Activated naive CD8-positive, alpha-beta T cell treated with anti-CD3 and anti-CD28 coated beads, Interleukin-2, amount 10 ng/mL, durations not matched to agents 7 days and 5 days (primary cell): ENCODE measurements at places on chromosomes 7 and 10. TPM values are rescaled to one million over a fixed set of nuclear protein-coding genes. Genes with fewer than 3 reads are reported as not detected.

DNA sequence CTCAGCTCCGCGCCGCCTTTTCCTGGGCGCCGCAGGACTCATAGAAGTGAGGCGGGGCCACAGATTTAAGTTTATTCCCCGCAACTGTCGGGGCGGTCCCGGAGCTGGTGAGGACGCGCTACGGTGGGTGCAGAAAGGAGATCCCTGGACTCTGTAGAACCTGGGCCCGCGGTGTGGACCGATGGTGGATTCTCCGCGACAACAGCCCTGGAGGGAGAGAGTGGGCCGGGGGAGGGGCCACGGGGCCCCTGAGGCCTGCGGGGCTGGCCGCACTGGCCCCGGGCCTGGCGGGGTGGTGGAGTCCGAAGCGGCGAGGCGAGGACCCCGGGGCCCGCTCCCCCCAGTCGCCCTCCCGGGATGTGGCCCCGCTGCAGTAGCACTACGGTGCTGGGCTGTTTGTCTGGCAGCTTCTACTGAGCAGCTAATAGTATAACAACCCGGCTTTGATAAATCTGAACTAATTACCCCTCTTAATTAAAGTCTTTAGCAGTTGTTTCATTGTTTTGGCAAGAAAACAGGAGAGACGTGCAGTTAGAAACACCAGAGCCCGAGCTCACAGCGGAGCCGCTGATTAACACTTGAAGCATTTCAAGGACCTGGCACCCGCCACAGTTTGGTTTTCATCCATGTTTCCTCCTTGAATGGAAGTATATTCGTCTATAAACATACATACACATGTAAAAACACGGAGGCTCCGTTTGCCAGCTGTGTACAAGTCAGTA, 4.2 kb downstream of the FEZF1 start:
- no peak for DNase-seq
- H3K27ac ChIP-seq = no peak overlapping the region
- no peaks in the 10 kb centered on the region for H3K36me3 ChIP-seq
- H3K27me3 ChIP-seq = peaks cover 68% of the 10 kb centered on the region
- no peak overlapping the region for H3K4me3 ChIP-seq
- H3K4me1 ChIP-seq = no peaks in the 10 kb centered on the region

DNA sequence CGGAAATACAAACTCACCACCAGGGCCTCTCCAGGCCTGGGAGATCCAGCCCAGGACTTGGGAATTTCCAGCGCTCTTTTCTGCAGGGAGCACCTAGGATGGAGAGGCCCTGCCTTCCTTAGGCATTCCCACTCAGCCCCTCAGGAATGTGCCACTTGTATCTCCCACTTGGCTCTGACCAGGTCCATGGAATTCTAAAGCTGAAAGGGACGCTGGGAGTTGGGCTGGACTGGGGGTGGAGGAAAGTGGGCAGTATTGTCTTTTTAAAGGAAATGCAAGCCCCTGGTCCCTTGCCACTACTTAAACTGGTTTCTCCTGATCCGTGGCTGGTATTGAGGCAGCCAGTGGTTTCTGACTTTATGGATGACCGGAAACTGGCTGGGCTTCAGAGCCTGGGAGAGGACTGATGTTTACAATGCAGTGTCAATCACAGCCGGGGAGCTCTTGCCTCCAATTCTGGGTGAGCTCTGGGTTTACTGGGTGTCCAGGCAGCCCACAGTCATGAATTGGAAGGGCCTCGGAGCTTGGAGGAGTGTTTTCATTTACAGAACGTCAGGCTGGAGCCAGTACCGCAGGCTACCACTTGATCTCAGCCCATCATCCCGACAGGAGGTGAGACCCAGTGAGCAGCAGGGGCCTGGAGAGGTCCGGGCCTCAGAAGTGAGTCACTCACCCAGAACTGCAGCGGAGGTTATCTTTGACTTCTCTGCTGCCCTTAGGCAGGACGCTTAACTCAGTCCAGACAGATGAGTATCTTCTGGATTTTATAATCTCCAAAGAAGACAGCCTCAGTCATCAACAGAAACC, 27.3 kb downstream of the AGAP3 start:
- no peaks in the 10 kb centered on the region for H3K36me3 ChIP-seq
- peaks cover 8% of the 10 kb centered on the region for H3K27me3 ChIP-seq
- peaks cover 5% of the 10 kb centered on the region for H3K4me1 ChIP-seq
- H3K27ac ChIP-seq = peak overlapping the region; percentile 45
- no peak for DNase-seq

Gene VWA2
- total RNA-seq = not detected

GRCh38 chr10:11242443-11243387, 225.0 kb downstream of the CELF2 start:
- no peak overlapping the region for H3K4me3 ChIP-seq
- peaks cover 23% of the 10 kb centered on the region for H3K36me3 ChIP-seq
- no peak for DNase-seq
- H3K4me1 ChIP-seq = peaks cover 37% of the 10 kb centered on the region
- H3K27me3 ChIP-seq = no peaks in the 10 kb centered on the region
- H3K27ac ChIP-seq = peak overlapping the region; percentile 71

- H3K4me1 ChIP-seq = peaks cover 8% of the 10 kb centered on the region
- no peaks in the 10 kb centered on the region for H3K27me3 ChIP-seq
- H3K27ac ChIP-seq = no peak overlapping the region
- DNase-seq = no peak
These were observed 28.7 kb downstream of the TMEM106B start for GRCh38 chr7:12239806-12240205.

DNA sequence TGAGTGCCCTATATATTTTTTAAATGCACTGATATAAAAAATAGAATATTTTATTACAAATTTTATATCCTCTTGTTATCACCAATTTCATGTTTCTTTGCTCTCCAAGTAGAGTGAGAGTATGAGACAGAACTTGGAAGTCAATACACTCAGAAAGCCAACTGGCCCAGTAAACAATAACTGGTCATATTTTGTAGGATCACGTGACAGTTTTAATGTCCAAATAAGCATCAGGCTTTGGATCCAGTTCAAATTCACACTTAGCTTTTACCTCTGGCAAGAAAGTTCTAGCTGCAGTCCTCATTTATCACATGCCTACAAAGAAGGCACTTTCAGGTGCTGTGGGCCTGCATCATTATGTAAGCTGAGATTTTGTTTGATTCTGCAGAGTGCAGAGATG, 21.6 kb upstream of the TPK1 start:
- H3K4me1 ChIP-seq = no peaks in the 10 kb centered on the region
- no peak overlapping the region for H3K27ac ChIP-seq
- H3K27me3 ChIP-seq = no peaks in the 10 kb centered on the region
- H3K36me3 ChIP-seq = no peaks in the 10 kb centered on the region
- no peak overlapping the region for H3K4me3 ChIP-seq
- DNase-seq = no peak

GRCh38 chr10:97050205-97050745, 135.5 kb downstream of the SLIT1 start:
- no peak overlapping the region for H3K27ac ChIP-seq
- no peaks in the 10 kb centered on the region for H3K36me3 ChIP-seq
- no peaks in the 10 kb centered on the region for H3K4me1 ChIP-seq
- no peak for DNase-seq

GRCh38 chr10:24879861-24880260, 72.5 kb downstream of the PRTFDC1 start:
- DNase-seq = no peak
- H3K4me3 ChIP-seq = no peak overlapping the region
- peaks cover 17% of the 10 kb centered on the region for H3K4me1 ChIP-seq
- H3K27ac ChIP-seq = no peak overlapping the region
- peaks cover 10% of the 10 kb centered on the region for H3K36me3 ChIP-seq

Gene TRPV5
- not detected for total RNA-seq

GRCh38 chr7:9523579-9523978, 1090.2 kb downstream of the NXPH1 start:
- no peaks in the 10 kb centered on the region for H3K36me3 ChIP-seq
- no peaks in the 10 kb centered on the region for H3K4me1 ChIP-seq
- no peak overlapping the region for H3K27ac ChIP-seq
- H3K4me3 ChIP-seq = no peak overlapping the region
- DNase-seq = no peak

- H3K4me3 ChIP-seq = no peak overlapping the region
- H3K4me1 ChIP-seq = no peaks in the 10 kb centered on the region
- no peak overlapping the region for H3K27ac ChIP-seq
- no peaks in the 10 kb centered on the region for H3K36me3 ChIP-seq
- no peaks in the 10 kb centered on the region for H3K27me3 ChIP-seq
These were observed 41.0 kb upstream of the PTF1A start for GRCh38 chr10:23151071-23151470.

Gene TSPAN13
- total RNA-seq = 0.91 TPM

Gene NPY
- total RNA-seq = not detected

DNA sequence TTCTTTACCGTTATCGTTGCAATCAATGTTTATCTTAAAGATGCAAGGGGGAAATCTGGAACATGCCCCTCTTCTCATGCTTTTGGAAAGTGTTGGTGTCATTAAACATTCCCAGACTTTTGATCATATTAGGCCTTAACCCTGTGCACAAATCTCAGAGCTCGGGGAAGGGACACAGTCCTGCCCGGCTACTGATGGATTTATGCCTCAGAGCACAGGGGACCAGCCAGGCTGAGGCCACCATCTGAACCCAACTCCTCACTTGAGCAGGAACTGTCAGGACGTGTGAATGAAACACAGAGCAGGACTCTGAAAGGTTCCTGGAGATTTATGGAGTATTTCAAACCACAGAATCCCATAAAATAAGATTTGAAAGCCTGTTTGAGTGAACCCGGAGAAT, 132.0 kb upstream of the CXCL12 start:
- H3K4me1 ChIP-seq = no peaks in the 10 kb centered on the region
- H3K36me3 ChIP-seq = no peaks in the 10 kb centered on the region
- no peaks in the 10 kb centered on the region for H3K27me3 ChIP-seq
- no peak for DNase-seq

GRCh38 chr7:18724318-18724717, 228.8 kb downstream of the HDAC9 start:
- H3K27me3 ChIP-seq = no peaks in the 10 kb centered on the region
- no peak overlapping the region for H3K4me3 ChIP-seq
- no peak overlapping the region for H3K27ac ChIP-seq
- H3K4me1 ChIP-seq = no peaks in the 10 kb centered on the region

GRCh38 chr7:15239801-15240200, 322.0 kb downstream of the AGMO start:
- no peaks in the 10 kb centered on the region for H3K27me3 ChIP-seq
- no peak overlapping the region for H3K4me3 ChIP-seq
- no peaks in the 10 kb centered on the region for H3K4me1 ChIP-seq

- no peak overlapping the region for H3K4me3 ChIP-seq
- no peak overlapping the region for H3K27ac ChIP-seq
- H3K36me3 ChIP-seq = peaks cover 17% of the 10 kb centered on the region
- DNase-seq = no peak
These were observed 33.2 kb downstream of the WBP1L start for GRCh38 chr10:102776779-102777456.
